ENCODE measurements at places on chromosomes 13 and 19. TPM values are rescaled to one million over a fixed set of nuclear protein-coding genes. Genes with fewer than 3 reads are reported as not detected.
A peak's percentile ranks its signal among the peaks of the same experiment; 100 is the strongest.

PSENEN gene
- total RNA-seq: 46.3 TPM

LINGO3 gene
- total RNA-seq: 0.44 TPM

GPR18 gene
- 25.4 TPM for total RNA-seq

CERS1 gene
- not detected for total RNA-seq

CBLC gene
- total RNA-seq: not detected

PHF11 gene
- 130 TPM for total RNA-seq

DNA sequence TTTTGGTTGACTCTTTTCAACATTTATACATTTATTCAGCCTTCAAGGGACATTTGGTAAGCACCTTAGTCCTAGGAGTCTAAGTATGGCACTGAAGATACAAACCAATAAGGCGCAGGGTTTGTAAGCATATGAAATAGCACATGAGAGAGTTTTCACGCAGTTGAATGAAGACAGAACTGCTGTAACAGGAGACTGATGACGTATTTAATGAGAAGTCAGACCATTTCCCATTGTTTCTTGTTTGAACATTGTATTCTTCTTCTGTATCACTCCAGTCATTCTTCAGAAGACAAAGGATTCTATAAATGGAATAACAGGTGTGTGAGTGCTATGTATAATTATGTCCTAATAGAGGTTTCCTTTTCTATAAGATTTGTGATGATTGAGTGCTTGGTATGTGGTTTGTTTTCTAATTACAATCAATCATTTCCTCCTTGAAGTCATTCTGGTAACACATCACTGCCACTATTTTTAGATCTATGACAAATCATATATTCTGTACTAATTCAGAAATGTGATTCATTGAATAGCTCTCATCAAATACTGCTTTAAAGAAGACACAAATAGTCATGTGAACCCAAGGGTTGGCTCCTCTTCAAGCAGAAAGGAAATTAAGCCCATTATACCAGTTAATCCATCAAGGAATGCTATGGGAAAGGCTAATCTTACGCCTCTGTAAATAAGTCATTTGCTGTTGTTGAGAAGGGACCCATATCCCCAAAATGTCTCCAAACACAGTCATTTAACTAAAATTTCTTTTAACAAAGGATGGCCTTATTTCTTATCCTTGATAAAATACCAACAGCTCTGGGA is 222.8 kb upstream of the NBEA start:
- no peak for DNase-seq

DNA sequence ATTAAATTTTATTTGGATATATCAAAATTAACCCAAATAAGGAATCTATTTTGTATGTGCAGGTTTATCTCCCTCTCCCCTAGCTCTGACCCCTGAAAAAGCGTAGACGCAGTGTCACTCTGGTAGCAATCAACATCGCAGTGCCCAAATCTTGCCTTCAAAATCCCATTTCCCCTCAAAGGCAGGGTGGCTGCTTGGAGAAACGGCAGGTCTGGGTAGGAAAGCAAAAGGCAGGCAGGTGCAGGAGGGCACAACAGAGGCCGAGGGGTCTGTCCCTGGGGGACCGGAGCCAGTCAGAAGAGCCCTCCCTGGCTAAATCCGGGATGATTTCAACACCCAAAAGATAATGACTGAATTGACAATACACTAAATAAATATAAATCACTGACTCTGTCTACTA is 41.9 kb downstream of the NAXD start:
- DNase-seq: no peak

DNA sequence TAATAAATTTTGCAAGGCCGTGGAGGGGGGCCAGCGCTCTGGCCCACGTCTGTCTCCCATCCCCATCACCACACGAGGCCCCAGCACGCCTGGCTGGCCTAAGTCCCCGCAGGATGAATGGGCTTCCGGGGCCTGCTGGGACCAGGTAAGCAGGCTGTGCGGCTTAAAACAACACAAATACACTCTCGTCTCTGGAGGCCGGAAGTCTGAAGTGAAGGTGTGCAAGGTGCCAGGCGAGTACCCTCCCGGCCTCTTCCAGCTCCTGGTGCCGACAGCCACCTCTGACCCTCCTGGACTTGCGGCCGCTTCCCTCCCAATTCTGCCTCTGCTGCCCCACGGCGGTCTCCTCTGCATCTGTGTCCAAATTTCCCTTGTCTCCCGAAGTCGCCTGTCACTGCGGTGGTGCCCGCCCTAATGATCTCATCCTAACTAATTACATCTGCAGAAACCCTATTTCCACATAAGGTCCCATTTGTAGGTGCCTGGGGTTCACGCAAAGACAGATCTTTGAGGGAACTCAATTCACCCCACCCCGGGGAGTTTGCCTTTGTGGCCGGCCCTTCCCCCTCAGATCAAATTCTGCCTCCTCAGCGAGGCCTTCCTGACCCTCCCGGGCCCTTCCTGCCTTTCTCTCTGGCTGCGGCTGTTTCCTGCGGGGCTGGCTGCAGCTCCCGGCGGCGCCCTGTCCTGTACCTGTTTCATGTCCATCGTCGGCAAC is 8.1 kb upstream of the PTBP1 start:
- no peak for DNase-seq

GRCh38 chr13:103386341-103386740 is 320.1 kb upstream of the SLC10A2 start:
- no peak for DNase-seq

GRCh38 chr19:17517898-17518297 is 6.4 kb downstream of the PGLS start:
- no peak for DNase-seq

- peak; percentile 57 for DNase-seq
Observed at GRCh38 chr13:46721054-46721453, 75.9 kb downstream of the ESD start.

DNA sequence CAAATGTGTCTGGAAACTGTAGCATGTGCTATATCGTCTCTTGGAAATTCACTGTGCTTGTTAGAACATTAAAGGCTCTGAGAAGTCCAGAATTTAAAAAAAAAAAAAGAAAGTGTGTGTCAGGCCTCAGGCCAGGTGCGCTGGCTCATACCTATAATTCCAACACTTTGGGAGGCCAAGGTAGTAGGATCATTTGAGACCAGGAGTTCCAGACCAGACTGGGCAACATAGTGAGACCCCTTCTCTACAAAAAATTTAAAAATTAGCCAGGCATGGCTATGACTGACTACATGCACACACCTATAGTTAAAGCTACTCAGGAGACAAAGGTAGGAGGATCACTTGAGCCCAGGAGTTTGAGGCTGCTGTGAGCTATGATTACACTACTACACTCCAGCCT is 4.9 kb downstream of the HNRNPUL1 start:
- no peak for DNase-seq

DNA sequence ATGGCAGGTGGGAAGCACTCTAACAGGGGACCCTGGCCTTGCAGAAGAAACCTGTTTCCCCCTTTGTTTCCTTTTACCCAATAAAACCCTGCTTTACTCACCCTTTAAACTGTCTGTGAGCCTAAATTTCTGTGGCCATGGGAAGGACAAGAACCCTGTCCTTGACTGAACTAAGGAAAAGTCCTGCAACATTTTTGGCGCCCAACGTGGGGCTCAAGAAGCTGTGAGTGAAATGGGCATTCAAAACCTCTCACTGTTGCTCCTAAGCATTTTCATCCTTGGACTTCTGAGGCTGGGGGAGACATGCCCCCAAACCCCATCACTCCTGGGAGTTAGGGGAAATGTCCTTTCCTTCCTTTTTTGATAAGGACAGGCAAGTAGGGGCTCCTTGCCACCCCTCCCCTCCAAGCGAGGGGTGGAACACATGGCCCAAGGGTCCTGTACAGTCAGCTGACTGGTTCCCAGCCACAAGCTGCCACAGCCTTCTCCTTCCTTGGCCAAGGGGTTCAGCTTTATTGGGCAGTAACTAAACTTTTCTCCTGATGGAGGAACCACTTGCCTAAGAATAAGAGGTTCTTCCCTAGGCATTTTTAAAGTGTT is 381.6 kb downstream of the KLF5 start:
- DNase-seq: no peak

- DNase-seq: no peak
Observed at GRCh38 chr13:23671897-23672296, 101.7 kb downstream of the TNFRSF19 start.

- peak; percentile 56 for DNase-seq
Observed at GRCh38 chr13:48411841-48412531, 927 bp downstream of the LPAR6 start.

DNA sequence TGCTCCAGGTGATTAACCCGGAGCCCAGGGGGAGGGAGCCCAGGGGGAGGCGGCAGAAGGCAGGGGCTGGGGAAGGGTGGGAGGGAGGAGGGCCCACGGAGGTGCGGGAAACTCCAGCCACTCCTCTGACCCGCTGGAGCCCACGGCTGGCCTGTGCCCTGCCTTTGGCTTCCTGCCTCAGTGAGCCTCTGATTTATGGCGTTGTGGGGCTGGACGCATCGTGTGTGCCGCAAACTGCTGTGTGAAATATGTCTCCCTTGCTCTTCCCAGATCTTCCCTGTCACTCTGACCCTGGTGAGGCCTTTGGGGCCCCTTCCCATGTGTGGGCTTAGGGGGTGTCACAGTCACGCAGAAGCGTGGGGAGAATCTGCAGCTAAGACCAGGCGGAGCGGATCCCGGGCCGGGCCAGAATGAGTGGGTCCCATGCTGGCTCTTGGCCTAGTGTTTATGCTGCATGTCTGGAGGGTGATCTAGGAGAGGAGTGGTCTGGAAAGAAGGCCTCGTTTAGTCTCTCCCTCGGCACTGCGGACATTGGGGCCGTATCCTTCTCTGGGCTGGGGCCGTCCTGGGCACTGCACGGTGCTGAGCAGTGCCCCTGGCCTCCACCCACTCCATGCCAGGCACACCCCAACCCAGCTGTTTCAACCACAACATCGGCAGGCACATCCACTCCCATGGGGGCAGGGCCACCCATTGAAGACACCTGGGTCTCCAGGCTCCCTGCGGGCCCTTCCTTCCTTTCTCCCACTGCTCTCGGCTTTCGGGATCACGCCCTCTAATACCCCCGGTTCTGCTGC is 123.0 kb downstream of the KDM4B start:
- no peak for DNase-seq

- no peak for DNase-seq
Observed at GRCh38 chr13:71621174-71622124, 245.6 kb downstream of the DACH1 start.

GRCh38 chr13:57857945-57858344 is 226.4 kb downstream of the PCDH17 start:
- no peak for DNase-seq

DNA sequence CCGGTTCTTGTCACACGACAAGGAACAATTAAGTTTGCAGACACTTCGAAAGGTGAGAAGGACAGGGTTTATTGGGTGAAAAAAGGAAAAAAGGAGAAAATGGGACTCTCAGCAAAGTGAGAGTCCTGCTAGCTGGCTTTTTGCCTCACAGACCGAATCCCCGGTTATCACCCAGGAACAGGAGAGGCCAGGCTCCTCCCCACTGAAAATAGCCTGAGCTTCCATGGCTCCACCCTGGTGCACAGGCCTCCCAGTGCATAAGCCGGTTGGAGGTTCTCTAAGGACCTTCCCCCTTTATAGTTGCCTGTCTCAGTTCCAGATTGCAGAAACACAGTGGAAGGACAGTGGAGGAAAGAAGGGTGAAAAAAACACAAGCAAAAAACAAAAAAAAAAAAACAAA is 571.7 kb downstream of the KCTD12 start:
- DNase-seq: no peak

DNA sequence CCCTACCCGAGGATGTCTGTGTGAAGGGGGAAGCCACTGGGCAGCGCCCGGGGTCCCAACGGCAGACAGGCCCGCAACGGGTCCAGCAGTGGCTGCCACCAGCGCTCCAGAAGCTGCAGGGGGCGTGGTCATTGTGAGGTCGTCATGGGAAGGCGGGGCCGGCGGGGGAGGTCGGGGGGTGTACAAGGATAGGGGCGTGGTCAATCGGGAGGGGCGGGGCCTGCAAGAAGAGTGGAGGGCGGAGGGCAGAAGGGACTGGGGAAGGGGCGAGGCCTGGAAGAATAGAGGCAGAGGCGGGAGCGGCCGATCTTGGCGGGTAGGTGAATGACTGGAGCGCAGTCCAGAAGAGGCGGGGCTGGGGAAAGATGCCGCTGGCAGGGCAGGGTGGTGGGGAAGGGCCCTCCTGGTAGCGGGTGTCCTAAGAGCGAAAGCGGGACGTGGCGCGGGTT is 4.4 kb downstream of the FUZ start:
- peak; percentile 87 for DNase-seq

DNA sequence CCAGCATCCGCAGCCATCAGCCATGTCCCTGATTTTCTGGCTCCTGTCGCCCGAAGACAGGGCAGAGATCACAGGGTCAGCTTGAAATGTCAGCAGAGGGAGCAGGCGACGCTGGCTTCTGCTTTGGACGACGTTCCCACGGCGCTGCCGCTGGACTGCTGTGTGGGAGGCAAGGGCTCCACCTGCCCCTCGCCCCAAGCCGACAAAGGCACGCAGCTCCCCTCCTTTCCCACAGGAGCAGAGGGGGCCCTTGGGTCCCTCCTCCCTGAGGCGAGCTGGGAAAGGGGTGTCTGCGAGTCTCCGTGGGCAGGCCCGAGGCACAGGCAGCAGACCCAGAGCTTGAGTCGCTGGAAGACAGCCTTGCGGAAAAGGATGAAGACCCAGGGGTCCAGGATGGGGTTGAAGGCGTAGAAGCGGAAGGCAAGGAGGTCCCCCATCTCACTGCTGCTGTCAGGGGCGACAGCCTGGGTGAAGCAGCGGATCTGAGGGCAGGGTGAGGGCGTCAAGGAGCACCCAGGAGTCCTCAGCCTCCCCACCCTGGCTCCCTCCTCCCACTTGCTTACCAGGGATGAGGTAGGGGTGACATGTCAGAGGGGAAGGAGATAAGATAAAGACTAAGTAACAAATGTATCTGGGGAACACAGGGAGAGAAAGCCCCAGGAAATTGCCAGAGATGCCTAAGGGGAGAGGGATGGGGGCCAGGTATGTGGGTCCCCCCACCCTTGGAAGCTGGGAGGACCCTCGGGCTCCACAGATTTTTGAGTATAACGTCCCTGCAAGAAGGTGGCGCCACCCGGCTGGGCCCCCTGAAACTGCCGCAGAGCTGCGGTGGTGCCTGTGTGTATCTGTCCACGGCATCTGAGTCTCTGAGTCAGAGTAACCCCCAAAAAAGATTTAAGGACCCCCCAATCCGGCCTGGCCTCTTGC is 3.4 kb downstream of the PTGIR start:
- DNase-seq: no peak

GRCh38 chr19:40603071-40603388 is 1.9 kb downstream of the LTBP4 start:
- no peak for DNase-seq

- no peak for DNase-seq
Observed at GRCh38 chr13:97435794-97436193, 1.8 kb downstream of the RAP2A start.

Data from activated CD4-positive, alpha-beta T cell treated with anti-CD3 and anti-CD28 coated beads, Interleukin-2, amount 10 ng/mL, durations not matched to agents 7 days and 5 days (primary cell).